ENCODE measurements at places on chromosomes 12 and 14. TPM values are rescaled to one million over a fixed set of nuclear protein-coding genes. Genes with fewer than 3 reads are reported as not detected.
A peak's percentile ranks its signal among the peaks of the same experiment; 100 is the strongest.

DNA sequence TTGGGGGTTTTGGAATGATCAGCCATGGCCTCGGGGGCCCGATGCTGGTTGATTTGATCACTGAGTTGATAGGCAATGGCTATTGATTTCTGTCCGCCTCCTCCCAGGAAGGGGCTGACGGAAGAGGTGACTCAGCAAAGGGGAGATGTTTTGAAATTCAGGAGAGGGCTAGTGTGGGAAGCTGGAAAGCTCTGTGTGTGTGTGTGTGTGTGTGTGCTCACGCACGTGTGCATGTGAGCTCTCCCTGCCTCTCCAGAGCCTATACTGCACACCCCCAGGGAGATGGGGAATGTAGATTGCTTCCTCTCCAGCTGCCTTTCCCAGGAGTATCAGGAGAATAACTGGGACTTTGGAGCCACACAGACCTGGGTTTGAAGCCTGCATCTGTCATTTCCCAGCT, 184.9 kb upstream of the MYL2 start:
- DNase-seq = no peak

DNA sequence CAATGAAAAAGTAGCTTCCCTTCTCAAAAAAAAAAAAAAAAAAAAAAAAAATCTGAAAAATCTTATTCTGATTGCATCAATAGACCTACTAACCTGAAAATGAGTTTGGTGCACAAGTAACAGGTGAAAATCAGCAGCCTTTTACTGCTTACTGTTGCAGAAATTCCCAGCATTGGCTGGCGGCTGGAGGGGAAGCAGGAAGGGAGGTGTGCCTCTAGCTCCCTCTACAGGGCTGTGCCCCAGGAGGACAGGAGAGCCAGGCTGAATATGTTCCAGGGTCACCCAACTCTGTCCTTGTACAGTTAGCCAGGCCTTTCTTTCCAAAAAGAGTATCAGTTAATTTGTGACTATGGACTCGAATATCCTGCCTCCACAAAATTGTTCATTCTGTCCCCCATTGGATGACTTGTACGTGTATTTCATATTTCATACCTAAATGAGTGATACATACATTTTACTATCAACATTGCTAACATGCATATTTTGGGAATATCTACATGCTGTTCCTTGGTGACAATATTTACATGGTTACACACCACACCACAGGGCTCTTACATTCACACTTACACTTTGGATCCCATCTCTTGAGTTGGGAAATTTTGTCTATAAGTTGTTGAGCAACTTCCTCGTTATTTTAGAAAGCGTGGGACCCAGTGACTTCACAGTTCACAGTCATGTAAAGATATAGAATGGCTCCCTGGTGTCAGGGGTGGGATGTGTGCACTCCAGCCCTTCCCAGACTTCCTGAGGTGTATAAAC, 124.8 kb downstream of the SAMD4A start:
- no peak for DNase-seq

Gene HHIPL1
- total RNA-seq = not detected

DNA sequence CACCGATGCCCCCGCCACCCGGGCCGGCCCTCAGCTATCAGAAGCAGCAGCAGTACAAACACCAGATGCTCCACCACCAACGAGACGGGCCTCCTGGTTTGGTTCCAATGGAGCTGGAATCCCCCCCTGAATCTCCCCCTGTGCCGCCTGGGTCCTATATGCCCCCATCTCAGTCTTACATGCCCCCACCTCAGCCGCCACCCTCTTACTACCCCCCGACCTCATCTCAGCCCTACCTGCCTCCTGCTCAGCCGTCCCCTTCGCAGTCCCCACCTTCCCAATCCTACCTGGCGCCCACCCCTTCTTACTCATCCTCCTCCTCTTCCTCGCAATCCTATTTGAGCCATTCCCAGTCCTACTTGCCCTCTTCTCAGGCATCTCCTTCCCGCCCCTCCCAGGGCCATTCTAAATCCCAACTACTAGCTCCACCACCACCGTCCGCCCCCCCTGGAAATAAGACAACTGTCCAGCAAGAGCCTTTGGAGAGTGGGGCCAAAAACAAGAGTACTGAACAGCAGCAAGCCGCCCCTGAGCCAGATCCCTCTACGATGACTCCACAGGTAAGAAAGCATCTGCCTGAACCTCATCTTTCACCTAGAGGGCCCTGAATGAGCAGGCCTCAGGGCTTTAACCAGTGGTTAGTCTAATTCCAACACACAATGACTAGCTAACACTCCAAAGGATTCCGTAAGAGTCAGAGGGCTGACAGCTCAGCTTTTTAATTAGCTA, 851 bp downstream of the YLPM1 start:
- peak; percentile 16 for DNase-seq

Gene ESPL1
- total RNA-seq = 8.2 TPM

Gene PRB2
- total RNA-seq = not detected

Gene SYCP3
- total RNA-seq = 0.49 TPM

- DNase-seq = no peak
Observed at GRCh38 chr14:37063467-37064240, 108.8 kb downstream of the SLC25A21 start.

GRCh38 chr12:124363353-124363965, 68.6 kb downstream of the RFLNA start:
- DNase-seq = no peak

- DNase-seq = no peak
Observed at GRCh38 chr12:2640281-2640680, 154.5 kb upstream of the FKBP4 start.

Gene EPYC
- not detected for total RNA-seq

DNA sequence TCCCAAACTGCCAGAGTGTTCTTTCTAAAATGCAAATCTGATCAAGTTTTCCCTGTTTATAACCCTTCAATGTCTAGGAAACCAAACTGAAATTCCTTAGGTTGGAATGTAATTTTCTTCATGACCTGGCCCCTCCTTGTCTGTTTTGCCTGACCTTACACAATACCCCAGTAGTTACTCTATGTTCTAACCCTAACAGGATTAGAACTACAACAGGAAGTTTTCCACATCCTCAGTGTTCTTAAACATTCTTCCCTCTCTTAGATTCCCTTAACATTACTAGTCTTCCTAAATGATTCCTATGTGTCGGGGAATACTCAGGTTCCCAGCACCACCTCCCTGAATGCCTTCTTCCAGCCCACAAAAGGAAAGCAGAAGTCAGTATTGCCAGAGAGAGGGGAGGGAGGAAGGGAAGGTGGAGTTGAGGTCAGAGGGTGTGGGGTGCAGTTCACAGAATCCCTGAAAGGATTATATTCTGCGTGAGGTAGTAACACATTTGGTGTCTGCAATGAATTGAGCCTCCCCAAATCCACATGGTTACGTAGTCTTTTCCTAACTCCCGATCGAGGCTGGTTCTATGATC, 72.6 kb downstream of the BBS10 start:
- DNase-seq = no peak

Gene ATG101
- 32.5 TPM for total RNA-seq

DNA sequence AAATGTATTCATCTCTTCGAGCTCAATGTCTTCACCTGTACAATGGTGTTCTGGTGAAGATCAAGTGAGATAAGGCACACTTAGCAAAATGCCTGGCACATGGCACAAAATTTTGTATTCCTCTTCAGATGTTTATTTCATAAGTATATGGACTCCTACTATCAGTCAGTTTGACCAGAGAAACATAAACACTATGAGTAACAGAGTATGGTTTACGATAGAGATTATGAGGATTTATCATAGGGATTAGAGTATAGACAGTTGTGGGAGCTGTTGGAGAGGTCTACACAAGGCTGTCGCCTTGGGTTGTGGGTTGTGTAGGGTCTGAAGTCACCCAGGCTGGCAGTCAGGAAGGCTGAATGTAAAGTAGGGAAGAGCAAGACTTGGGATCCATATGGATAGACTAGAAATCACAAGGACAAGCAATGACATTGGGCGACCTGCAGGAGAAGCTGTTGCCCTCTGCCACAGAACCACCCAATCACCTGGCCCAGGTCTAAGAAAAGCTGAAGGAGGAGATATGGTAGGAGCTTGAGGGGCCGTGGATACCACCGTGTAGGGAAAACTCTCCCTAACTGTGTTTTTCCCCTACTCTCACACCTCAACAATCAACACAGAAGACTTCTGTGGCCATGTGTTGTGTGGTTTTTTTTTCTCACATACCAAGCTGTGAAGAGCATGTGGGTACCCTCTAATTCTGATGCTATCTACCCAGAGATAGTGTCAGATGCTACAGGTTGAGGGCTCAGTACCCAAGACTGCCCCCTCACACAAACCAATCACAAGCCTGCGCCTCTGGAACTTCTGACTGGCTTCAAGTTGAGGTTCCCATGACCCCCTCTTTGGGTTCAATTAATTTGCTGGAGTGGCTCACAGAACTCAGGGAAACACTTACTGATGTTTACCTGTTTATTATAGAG, 27.2 kb upstream of the RESF1 start:
- DNase-seq = no peak

DNA sequence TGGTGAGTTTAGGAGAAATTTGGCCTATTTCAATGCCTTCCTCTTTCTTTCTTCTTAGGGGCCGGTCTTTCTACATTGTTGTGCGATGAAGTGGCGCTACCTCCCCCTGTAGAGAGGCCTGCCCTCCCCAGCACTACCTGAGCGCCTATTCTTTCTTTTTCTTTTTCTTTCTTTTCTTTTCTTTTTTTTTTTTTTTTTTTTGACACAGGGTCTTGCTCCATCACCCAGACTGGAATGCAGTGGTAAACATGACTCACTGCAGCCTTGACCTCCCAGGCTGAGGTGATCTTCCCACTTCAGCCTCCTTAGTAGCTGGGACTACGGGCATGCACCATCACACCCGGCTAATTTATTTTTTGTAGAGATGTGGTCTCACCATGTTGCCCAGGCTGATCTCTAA, 136.1 kb upstream of the MAX start:
- DNase-seq = no peak

DNA sequence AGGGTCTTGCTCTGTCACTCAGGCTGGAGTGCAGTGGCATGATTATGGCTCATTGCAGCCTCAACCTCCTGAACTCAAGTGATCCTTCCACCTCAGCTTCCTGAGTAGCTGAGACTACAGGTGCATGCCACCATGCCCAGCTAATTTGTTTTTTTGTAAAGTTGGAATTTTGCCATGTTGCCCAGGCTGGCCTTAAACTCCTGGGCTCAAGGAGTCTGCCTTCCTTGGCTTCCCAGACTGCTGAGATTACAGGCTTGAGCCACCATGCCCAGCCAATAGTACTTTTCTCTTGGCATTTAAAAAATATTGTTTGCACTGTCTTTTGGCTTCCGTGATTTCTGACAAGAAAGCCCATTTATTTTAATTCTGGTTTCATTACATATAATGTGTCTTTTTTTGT, 61.3 kb downstream of the DIP2B start:
- no peak for DNase-seq

- DNase-seq = no peak
Observed at GRCh38 chr12:72432037-72432604, 160.0 kb downstream of the TRHDE start.
